ENCODE measurements at places on chromosomes 2 and 18. TPM values are rescaled to one million over a fixed set of nuclear protein-coding genes. Genes with fewer than 3 reads are reported as not detected.

GRCh38 chr2:30233271-30234009 lies 2.1 kb downstream of the LBH start:
- DNase-seq, result no peak
- peaks cover 53% of the 10 kb centered on the region for H3K27me3 ChIP-seq
- H3K4me1 ChIP-seq, result peaks cover 16% of the 10 kb centered on the region
- peaks cover 15% of the 10 kb centered on the region for H3K36me3 ChIP-seq

Gene SPAST
- 26.7 TPM for polyA plus RNA-seq

DNA sequence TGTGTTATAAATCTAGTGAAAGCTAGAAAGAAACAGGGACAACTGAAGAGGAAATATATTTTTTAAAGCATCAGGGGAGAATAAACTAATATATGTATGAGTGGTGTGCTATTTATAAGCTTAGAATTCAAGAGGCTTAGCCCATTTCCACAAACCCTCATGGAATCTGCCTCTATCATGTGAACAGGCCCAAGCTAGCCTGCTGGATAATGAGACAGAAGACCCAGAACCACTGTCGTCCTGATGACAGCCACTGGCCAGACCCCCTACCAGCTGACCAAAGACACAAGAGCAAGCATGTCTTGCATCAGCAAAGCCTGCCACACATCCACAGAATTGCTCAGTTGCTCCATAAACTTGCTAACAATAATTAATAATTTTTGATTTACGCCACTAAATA lies 382.3 kb upstream of the NXPH2 start:
- H3K27ac ChIP-seq, result no peak overlapping the region
- no peaks in the 10 kb centered on the region for H3K27me3 ChIP-seq
- no peaks in the 10 kb centered on the region for H3K4me1 ChIP-seq
- DNase-seq, result no peak
- H3K4me3 ChIP-seq, result no peak overlapping the region

Gene TLX2
- polyA plus RNA-seq, result 5.0 TPM

GRCh38 chr18:43650426-43650825 lies 373.1 kb upstream of the SYT4 start:
- no peak for DNase-seq
- no peaks in the 10 kb centered on the region for H3K27me3 ChIP-seq
- no peak overlapping the region for H3K27ac ChIP-seq
- H3K36me3 ChIP-seq, result no peaks in the 10 kb centered on the region
- H3K4me1 ChIP-seq, result no peaks in the 10 kb centered on the region

GRCh38 chr2:77064324-77064723 lies 457.9 kb downstream of the LRRTM4 start:
- no peak overlapping the region for H3K4me3 ChIP-seq
- no peak overlapping the region for H3K27ac ChIP-seq
- no peak for DNase-seq
- H3K36me3 ChIP-seq, result no peaks in the 10 kb centered on the region
- H3K4me1 ChIP-seq, result no peaks in the 10 kb centered on the region

DNA sequence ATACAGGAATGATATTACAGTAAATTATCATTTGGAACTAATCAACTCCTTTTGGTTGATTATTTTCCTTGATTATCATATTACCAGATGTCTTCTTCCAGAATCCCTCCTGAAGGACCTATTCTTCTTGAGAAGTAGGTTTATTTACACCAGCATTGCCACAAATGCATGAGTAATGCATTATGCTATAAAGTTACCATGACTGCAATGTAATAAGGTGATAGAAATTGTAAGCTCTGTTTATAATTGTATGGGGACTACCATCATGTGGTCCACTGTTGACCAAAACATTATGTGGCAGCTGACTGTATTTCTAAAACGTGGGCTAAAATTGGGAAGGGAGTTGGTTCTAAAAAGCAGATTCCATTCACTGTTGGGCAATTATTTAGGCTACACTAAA lies 602.2 kb downstream of the NYAP2 start:
- no peak overlapping the region for H3K27ac ChIP-seq
- H3K27me3 ChIP-seq, result no peaks in the 10 kb centered on the region
- no peaks in the 10 kb centered on the region for H3K4me1 ChIP-seq
- DNase-seq, result no peak

Gene RTP5
- 0.07 TPM for polyA plus RNA-seq

DNA sequence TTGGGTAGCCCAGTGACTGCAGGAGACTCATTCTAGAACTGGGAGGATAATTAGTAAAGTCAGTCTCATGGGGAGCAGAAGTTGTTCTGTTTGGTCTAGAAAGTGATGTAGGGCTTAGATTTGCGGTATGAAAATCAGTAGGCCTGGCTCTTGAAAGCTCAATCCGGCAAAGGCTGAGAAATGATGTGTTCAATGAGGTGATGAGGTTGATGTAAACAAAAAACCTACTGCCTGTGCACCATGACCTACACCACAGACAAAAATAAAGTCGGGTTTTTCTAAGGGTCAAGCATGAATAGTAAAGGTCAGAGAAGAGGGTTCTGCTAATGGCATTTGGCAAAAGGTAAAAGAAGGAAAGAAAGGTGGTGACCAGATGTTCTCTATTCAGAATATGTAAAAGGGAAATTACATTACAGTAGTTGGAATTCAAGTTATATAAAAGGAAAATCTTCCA lies 80.8 kb upstream of the COL5A2 start:
- H3K36me3 ChIP-seq, result no peaks in the 10 kb centered on the region
- H3K4me1 ChIP-seq, result no peaks in the 10 kb centered on the region
- no peak overlapping the region for H3K4me3 ChIP-seq
- DNase-seq, result no peak
- no peaks in the 10 kb centered on the region for H3K27me3 ChIP-seq
- no peak overlapping the region for H3K27ac ChIP-seq

DNA sequence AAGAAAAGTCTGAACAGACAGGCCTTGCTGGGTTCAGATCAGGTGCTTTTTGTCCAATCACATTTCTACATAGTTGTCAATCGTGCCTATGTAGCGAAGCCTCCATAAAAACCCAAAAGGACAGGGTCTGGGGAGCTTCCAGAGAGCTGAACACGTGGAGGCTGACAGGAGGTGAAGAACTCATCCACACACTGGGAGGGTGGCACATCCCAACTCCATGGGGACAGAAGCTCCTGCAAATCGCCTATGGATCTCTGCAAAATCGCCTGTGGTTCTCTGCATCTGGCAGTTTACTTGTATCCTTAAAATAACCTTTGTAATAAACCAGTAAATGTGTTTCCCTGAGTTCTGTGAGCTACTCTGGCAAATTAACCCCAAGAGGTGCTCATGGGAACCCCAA lies 12.4 kb downstream of the ALPK2 start:
- no peaks in the 10 kb centered on the region for H3K36me3 ChIP-seq
- no peak for DNase-seq
